Colonic mucosa (tissue), 4 donors: ENCODE measurements at places on chromosomes 5 and 9.

DNA sequence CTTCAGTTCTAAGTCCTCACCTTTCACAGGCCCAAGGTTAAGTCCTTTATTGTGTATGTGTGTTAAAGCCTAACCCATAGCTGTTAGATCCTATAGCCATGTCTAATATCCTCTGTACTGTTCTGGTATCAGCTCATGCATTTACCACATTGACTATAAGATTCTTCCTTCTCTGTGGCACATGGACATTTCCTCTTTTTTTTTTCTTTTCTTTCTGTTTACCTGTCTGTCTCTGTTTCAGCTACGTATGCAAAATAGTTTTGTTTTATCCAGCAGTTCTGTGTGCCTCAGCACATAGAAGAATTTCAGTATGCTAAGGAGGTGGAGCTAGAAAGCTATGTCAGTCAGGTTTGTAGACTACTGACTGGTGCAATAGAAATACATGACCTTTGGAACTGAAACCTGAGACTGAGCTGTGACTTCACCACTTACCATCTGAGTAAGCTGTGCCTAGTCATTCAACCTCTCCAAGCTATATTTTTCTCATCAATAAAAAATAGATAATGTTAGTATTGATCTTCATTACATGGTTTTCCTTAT lies 155.6 kb upstream of the VLDLR start:
- no peaks in the 10 kb centered on the region for H3K4me1 ChIP-seq
- H3K27ac ChIP-seq = peak overlapping the region; percentile 48
- H3K27me3 ChIP-seq = no peaks in the 10 kb centered on the region
- H3K36me3 ChIP-seq = no peaks in the 10 kb centered on the region
- DNase-seq = peak; percentile 56

DNA sequence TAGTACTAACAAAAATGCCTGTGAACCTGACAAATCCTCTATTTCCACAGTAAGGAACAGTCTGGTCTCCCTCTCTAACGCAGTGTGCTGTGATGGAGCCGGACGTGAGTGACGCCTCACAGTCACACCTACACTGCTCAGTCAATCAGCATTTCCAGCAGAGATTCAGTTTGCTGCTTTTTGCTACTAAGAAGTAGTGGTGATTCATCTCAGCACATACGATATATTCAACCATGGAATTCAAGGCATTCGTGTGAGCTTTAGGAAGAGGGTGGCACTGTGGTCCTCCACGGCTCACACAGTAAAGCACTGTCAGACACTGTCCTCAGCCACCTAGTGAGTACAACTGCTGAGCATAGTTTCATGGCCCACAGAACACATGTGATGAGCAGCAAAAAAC lies 70.9 kb downstream of the SETX start:
- H3K27ac ChIP-seq = no peak overlapping the region
- H3K4me3 ChIP-seq = no peak overlapping the region

DNA sequence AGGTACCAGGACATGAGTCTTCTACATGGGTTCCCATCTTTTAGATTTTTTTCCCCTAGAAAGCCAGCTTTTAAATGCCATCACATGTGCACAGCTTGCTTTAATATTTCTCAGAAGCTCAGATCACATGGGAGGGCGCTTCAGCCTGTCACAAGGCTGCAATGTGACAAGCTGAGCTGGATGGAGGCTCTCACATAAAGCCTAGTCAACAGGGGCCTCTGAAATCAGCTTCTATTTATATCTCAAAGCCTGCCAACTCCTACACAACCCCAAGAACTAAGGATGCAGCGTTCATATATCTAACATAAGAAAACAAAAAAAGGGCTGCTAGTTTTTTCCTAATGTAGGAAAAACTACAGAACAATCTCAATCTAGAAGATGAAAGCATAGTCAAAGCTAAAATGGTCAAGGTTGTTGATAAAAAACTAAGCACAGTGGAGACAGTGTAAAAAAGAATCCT lies 2.3 kb downstream of the ZFAND5 start:
- peaks cover 5% of the 10 kb centered on the region for H3K36me3 ChIP-seq
- H3K27ac ChIP-seq = peak overlapping the region; percentile 100
- no peaks in the 10 kb centered on the region for H3K27me3 ChIP-seq
- H3K4me1 ChIP-seq = peaks cover 10% of the 10 kb centered on the region
- peak; percentile 74 for DNase-seq

DNA sequence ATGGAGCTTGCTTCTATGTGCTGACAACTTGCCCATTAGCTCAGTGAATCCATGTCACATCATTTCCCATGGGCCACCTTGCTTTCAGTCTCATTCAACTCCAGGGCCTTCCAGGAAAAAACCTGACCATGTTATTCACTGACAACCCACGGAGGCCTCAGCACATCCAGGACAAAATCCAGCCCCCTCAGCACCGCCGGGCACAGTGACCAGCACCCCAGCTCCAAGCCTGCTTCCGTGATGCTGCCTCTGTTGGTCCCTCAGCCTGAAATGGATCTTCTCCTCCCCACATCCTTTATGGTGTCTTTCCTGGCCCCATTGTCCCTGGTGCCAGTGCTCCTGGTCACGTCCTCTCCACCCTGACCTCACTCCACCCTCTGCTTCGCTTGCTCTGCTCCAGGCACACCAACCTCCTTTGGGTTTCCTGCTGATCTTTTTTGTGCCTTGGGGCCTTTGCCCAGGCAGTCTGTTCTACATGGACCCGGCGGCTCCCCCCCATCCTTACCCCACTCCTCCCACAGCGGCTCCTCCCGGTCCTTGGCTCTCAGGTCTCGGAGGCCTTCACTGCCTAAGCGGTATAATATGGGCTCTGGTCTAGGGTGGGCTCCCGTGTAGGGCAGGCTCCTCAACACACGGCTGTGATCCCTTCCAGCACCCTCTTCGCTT lies 25.0 kb downstream of the ANKS6 start:
- no peaks in the 10 kb centered on the region for H3K36me3 ChIP-seq
- H3K4me1 ChIP-seq = no peaks in the 10 kb centered on the region
- H3K4me3 ChIP-seq = no peak overlapping the region
- H3K27ac ChIP-seq = no peak overlapping the region
- DNase-seq = peak; percentile 10

DNA sequence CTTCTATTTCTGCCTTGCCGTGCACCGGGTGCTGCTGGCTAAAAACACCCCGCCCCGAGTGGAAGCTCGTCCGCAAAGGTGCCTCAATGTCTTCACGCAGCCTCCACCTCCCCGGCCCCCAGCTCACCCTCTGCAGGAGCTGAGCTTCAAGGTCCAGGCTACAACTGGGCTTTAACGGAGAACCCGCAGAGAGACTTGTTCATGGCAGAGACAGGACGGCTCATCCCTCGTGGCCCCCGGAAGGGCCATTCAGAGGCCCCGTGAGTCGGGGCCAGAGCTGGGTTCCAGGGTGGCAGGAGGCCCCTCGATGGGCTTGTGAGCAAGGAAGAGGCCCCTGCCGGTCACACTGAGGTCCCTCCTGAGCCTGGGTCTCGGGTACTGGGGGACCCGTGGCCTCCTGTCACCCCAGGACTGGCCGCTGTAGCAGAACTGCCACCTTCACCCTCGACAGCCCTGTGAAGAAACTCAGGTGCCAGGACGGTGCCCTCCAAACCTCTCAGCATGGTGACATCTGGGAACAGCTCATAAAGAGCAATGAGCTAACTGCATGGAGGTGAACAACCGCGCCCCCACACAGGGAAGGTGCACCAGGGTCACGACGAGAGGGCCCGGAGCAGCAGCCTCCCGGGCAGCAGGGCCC lies 58.0 kb upstream of the UBAC1 start:
- no peaks in the 10 kb centered on the region for H3K27me3 ChIP-seq
- H3K36me3 ChIP-seq = no peaks in the 10 kb centered on the region
- H3K4me3 ChIP-seq = no peak overlapping the region
